ENCODE measurements at places on chromosomes 5 and 9.

- DNase-seq = peak; percentile 64
Observed at GRCh38 chr5:108380531-108381349, 1.2 kb downstream of the FBXL17 start.

GRCh38 chr5:102306121-102306520 lies 10.0 kb upstream of the SLCO4C1 start:
- no peak for DNase-seq

DNA sequence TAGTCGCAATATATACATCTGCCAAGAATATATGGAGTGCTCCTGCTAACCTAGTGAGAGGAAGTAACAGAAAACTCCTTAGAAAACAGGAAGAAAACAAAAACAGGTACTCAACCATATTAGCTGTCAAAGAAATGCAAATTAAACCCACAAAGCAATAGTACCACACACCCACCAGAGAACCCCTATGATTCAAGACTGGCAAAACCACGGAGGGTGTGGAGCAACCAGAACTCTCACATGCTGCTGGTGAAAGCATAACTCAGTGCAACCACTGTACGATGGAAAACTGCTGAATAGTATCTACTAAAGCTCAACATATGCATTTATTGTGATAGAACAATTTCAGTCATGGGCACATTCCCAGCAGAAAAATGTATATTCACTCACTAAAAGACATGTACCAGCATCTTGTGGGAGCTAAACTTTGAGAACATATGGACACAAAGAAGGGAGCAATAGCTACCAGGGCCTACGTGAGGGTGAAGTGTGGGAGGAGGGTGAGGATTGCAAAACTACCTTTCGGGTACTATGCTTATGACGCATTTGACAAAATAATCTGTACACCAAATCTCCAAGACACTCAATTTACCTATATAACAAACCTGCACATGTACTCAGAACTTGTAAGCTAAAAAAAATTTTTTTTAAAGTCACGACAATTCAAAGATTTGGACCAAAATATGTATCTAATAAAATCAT lies 34.0 kb downstream of the PTPN3 start:
- no peak for DNase-seq

GRCh38 chr5:43305948-43306565 lies 7.2 kb downstream of the HMGCS1 start:
- peak; percentile 36 for DNase-seq

GRCh38 chr5:133421394-133421793 lies 190.9 kb downstream of the FSTL4 start:
- no peak for DNase-seq

GRCh38 chr5:139683295-139684271 lies 35.4 kb downstream of the CXXC5 start:
- DNase-seq = no peak

DNA sequence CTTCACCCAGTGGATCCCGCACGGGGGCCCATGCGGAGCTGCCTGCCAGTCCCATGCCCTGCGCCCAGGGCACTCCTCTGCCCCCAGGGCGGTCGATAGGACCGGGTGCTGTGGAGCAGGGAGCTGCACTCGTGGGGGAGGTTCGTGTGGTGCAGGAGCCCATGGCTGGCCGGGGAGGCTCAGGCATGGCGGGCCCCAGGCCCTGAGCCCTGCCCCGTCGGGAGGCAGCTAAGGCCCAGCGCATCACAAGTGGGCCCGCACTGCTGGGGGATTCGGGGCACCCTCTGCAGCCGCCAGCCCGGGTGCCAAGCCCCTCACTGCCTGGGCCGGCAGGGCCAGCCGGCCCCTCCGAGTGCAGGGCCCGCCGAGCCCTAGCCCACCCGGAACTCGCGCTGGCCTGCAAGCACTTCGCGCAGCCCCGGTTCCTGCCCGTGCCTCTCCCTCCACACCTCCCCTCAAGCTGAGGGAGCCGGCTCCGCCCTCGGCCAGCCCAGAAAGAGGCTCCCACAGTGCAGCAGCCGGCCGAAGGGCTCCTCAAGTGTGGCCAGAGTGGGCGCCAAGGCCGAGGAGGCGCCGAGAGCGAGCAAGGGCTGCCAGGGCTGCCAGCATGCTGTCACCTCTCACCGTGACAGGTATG lies 221.1 kb upstream of the RORB start:
- peak; percentile 40 for DNase-seq

DNA sequence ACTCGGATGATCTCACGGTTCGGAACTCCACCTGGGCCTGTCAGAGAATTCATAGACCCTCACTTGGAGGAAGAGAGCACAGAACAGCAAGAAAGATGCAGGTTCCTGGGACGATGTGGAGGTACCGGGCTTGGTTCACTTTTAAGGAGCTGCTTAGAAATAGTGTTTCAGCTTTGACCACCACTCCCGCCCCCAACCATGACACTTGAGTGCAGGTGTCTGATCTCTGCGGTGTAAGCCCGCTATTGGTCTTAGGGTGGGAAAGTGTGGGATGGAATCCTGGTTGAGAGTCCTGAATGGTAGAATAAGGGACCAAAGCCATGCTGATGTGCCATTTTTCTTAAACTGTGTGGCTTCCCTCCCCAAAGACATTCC lies 97.2 kb upstream of the LMX1B start:
- DNase-seq = no peak

DNA sequence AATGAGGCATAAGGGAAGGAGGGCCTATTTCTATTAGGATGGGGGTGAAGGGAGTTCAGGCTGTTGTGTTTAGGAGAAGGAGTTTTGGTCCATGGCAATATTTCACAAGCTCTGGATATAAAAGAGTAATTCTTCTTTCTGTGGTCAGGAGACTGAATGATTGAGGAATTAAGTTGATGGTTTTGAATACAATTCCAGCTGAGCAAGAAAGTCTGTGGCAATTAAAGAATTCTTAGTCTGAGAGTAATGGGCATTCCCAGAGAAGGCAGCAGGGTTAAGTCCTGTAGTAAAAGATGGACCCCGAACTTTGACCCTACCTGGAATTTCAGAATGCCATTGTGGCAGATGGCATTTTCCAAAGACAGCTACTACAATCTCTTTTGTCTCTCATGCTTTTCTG lies 202.6 kb downstream of the TLE4 start:
- no peak for DNase-seq

- DNase-seq = no peak
Observed at GRCh38 chr9:72477930-72478518, 43.4 kb upstream of the TMC1 start.

DNA sequence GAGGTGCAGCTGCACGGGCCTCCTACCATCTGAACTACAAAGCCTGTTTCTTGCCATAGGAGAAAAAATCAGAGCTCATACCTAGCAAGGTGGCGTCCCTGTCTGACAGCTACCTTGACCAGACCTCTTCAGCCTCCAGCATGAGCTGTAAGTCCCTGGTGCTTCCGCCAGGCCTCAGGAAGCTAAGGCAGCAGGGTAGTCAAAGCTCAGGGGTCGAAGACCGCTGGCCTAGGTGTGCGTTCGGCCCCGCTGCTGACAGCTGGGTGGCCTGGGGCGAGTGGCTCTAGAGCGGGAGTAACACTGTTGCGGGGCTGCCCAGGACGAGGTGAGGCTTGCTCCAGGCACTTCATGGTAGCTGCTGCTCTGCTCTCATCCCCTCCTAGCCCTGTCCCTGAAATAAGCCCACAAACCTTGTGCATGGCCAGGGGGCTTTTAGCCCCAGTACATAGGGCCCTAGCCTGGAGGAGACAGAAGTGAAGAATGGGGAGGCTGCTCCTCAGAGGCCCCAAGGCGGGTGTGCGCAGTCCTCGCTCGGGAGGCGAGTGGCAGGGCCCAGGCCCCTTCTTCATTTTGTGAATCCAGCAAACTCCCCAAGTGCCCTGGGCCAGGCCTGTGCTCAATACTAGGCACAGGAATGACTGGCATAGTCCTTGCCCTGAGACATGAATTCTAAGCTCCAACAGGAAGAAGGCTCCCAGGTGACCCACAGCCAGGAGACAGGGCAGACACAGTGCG lies 5.4 kb downstream of the TOR2A start:
- DNase-seq = no peak

DNA sequence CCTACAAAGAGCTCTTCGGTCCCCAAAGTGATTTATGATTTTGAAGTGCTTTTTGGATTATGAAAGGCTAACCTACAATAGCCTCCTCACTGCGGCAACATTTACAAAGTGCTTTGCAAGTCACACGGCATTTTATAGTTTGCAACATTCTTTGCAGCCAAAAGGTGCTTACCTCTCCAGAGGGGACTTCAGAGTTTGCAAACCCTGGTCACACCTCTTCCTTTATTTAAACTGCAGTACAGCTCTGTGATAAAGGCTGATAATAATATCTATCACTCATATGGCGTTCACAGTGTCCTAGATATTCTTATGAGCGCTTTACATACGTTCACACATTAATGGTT lies 20.0 kb upstream of the CRB2 start:
- DNase-seq = no peak

GRCh38 chr9:135294836-135295235 lies 184.7 kb upstream of the PPP1R26 start:
- no peak for DNase-seq

- no peak for DNase-seq
Observed at GRCh38 chr5:1033178-1033577, 24.6 kb downstream of the NKD2 start.

DNA sequence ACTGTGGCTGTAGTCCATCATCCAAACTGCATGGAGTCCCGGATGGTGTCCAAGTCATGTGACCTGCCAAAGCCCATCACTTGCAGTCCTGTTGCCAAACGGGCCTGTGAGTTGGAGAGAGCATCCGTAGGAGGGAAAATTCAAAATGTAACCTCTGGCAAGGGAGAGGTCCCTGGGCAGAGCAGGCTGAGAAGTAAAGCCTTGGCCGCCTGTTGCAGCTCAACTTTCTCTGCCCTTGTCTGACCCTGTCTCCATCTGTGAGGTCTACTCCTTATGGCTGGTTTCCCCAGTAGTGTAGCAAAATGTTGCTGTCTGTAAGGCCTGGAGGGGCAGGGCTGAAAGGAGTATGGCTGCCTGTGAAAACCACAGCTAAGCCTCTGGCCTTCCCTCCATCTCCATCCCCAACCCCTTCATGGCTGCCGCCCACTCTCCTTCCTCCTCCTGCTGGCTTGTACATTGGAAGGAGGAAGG lies 163.5 kb downstream of the SEMA6A start:
- DNase-seq = no peak

GRCh38 chr5:3862906-3863305 lies 267.3 kb downstream of the IRX1 start:
- no peak for DNase-seq

DNA sequence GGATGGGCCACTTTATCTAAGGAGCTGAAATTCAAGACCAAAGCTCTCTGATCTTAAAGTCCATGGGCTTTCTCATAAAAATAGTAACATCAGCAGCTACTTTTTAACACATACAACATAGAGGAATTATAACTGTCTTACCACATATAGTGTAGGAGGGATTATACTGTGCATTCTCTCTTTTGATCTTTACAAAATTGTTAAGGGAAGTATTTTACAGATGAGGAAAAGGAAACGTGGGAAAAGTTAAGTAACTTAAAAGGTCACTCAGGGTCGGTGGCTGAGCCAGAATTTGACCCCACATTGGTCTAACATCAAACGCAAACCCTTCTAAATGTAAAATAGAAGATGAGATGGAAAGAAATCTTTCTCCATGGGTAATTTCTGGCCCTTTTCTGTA lies 38.4 kb downstream of the ZNF608 start:
- no peak for DNase-seq

DNA sequence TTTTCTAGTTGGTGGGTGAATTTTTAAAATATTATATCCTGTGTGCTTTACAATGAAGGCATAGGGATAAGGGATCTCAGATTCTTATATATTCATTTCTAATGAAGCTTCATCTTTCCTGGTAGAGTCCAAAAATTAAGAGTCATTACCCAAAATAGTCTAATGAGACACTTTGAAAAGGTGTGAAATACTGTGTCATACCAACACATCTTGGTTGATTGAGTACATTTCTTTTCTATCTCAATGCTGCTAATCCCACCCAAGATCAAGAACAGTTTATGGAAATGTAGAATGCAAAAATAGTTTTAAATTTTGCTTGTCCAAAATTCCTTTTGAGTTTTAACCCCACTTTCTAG lies 7.4 kb downstream of the EBF1 start:
- no peak for DNase-seq

DNA sequence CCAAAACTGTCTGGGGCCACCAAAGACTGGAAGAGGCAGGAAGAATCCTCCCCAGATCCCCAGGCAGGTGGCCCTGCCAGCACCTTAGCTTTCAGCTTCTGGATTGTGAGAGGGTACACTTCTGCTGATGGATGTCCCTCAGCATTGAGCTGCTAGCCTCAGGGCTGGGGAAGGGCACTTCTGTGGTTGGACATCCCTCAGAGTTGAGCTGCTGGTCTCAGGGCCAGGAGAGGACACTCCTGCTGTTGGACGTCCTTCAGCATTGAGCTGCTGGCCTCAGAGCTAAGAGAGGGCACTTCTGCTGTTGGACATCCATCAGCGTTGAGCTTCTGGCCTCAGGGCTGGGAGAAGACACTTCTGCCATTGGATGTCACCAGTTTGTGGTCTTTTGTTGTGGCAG lies 83.8 kb upstream of the FCN1 start:
- no peak for DNase-seq

DNA sequence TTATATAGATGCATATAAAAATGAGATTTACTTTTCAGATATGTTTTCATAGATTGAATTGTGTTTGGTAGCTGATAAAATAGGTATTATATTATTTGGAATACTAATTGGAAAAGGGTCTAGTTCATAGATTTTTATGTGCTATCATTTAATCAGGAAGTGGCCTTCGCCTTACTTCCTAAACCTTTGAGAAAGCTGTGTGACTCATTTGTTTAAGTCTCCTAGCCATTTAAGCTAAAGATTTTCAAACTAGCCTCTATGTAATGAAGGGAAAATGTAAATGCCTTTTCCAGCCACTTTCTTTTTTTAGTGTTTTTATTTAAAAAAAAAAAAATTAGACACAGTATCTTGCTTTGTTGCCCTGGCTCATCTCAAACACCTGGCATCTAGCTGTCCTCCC lies 97.5 kb downstream of the DMXL1 start:
- no peak for DNase-seq

DNA sequence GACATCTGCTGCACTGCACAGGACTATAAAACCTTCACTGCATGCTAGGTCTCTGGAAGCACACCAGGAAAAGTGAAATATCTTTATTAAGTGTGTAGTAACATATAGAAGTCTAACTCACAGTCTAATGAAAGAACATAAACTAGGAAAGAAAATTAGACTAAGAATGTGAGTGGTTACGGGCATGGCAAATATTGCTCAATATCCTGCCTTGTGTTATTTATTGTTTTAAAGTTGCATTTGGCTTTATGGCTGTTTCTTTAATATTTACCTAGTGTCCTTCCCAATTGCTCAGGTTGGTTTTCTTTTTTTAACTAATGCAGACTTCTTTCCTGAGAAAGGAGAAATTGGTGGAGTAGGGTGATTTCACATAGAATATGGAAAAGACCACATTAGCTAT lies 342.4 kb downstream of the KIAA0825 start:
- DNase-seq = no peak

DNA sequence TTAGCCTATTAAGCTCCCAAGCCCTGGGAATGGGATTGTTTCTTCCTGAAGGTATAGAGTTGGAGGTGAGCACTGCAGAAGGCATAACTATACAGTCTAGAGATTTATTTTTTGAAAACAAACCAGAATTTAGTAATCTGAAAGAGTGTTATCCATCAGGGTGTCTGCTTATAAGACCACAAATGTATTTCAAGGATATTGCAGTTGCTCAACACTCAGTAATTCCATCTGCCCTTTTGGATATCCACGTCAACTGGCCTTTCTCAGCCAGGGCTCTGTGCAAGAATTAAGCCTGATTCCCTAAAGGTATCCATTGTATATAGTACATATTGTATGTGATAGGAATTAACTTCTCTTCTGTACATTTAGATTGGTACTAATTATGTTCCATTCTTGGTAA lies 15.0 kb upstream of the IL31RA start:
- DNase-seq = no peak

All from CD8-positive, alpha-beta memory T cell (primary cell).